ENCODE measurements at places on chromosomes 2 and 18.

DNA sequence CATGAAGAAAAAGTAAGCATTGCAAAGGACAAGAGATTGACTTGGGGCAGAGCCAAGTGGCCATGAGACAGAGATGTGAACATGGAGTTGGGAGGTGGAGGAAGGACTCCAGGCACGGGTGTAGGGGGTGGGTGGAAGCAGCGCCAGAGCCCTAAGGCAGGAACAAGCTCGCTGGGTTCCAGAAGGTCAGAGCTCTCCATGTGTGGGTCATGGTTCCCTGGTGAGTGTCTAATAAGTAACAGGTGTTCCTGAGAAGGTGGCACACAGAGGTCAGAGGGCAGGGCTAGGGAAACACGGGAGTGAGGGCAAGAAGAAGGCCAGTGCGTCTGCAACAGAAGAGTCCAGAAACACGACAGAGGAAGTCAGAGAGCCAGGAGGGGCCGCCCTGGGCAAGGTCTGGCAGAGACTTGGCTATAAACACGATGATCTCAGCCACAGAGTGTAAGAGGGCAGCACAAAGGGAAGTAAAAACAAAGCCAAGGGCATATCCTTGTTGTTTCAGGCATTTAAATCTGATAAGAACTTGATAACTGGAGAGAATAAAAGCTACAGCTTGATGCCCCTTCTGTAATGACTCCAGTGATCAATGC is 260.8 kb downstream of the TGIF1 start:
- DNase-seq = no peak

DNA sequence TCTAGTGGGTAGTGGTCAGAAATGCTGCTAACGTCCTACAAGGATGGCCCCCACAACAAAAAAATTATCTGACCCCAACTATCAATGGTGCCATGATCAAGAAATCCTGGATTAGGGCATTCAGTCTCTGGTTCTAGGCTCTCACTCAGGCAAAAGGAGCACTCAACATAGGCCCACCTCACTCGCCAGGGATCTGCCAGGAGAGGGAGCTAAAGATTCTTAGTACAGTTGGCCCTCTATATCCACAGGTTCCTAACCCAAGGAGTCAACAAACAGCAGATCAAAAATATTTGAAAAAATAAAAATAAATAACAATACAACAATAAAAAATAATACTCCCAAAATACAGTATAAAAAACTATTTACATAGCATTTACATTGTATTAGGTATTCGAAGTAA is 10.0 kb downstream of the SLC4A5 start:
- no peak for DNase-seq

- DNase-seq = no peak
These were observed 260.3 kb upstream of the EPAS1 start for GRCh38 chr2:46036929-46037328.

DNA sequence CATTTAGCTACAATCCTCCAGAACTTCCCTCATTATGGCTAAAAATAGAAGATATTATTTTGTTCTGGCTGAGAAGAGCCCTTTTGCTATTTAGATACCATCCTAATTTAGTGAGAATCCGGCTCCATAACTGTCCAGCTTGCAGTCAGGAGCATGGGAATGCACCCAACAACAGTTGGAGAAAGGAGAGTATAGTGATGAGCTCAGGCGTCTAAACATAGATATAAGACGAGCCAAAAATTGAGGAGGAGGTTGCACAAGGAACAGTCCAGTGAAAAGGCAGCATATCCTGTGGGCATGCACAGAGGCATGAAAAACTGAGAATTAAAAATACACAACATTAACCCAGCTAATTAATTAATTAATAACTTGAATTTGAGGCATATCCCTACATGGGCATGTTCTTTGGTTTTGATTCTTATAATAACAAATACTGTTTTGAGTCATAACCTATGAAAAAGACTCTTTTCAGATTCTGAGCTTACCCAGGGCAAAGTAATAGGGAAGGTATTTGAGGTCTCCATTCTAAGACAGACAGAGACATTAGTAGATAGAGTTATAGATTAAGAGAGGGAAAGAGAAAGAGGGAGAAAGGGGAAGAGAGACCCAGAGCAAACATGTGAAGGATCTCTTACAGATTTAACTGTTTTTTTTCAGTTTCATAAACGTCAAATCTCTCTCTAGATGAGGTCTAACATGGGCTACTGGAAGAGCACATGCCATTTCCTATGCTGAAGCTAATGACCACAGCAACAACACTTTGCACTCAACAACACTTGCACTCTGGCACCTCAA is 311.2 kb downstream of the OSR1 start:
- DNase-seq = no peak

DNA sequence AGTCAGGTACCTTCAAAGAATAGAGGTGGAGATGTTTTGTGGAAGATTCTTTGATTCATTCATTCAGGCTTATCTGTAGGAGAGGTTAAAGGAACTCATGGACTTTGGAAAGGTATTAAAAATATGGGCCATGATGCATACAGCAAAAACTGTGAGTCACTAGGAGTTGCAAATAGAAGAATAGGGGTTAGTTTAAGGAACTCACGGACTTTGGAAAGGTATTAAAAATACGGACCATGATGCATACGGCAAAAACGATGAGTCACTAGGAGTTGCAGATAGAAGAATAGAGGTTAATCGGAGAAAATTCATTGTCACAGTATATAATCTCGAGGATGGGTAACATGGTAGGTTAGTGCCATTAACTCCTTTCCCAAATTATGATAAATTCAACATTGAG is 41.2 kb downstream of the SLC9A2 start:
- DNase-seq = no peak

DNA sequence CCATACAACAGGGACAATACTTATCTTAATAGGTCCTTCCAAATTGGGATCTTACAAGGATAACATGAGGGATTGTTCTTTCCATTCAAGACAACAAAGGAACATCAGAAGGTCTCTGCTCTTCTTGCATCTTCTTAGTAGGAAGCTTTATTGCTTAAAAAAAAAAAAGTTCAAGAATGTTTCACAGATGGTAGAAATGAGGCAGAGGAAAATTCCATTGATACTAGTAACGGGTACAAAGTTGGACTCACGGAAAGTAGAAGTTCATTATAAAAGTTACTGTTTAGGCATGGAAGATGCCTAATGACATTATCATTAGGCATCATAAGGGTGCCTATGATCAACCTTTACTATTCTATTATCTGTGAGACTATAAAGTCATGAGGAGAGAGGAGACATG is 136.2 kb downstream of the LAMA3 start:
- no peak for DNase-seq

DNA sequence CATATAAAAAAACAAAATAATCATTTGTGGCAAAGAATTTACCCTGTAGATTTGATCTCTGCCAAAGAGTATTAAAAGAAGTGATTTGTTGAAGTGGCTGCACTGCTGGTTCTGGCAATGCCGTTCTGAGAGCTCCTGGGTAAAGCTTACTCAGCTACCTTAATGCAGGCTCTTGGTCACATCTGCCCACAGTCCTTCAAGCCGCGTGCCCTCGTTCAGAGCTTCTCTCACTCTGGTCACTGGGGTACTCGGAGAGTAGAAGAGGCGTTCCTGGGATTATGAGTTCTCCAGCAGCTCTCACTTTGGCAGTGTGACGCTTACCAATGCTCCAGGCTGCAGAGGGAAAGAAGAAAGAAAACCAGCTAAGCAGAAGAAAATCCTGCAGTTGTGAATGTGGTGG is 57.9 kb downstream of the ACVR1 start:
- no peak for DNase-seq

- DNase-seq = no peak
These were observed 117.3 kb downstream of the FEZ2 start for GRCh38 chr2:36480636-36481035.

GRCh38 chr2:241864168-241864849 is 5.2 kb upstream of the RTP5 start:
- no peak for DNase-seq

- DNase-seq = no peak
These were observed 87.5 kb downstream of the SATB2 start for GRCh38 chr2:199370150-199370780.

GRCh38 chr2:63124850-63125249 is 74.2 kb downstream of the OTX1 start:
- no peak for DNase-seq

GRCh38 chr2:11377928-11378545 is 33.6 kb upstream of the ROCK2 start:
- DNase-seq = no peak

- DNase-seq = no peak
These were observed 180.3 kb downstream of the ANKRD44 start for GRCh38 chr2:197130318-197130717.

GRCh38 chr2:8249141-8249540 is 432.7 kb upstream of the ID2 start:
- no peak for DNase-seq

DNA sequence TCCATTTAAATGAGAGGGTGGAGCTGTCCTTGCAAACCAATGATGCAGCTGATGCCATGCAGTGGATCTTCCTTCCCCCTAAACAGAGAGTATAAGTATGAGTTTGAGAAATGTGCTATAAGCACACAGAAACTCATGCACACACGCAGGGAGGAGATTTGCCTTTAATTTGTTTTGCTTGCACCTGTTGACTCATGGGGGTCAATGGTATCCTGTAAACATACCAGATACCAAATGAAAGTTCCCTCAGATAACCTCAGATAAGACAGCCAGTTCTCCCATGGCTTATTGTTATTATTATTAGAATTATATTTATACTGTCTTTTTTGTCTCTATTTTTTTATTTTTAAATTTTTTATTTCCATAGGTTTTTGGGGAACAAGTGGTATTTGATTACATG is 29.5 kb upstream of the GPR39 start:
- no peak for DNase-seq

- no peak for DNase-seq
These were observed 12.3 kb downstream of the FLACC1 start for GRCh38 chr2:201344663-201345366.

DNA sequence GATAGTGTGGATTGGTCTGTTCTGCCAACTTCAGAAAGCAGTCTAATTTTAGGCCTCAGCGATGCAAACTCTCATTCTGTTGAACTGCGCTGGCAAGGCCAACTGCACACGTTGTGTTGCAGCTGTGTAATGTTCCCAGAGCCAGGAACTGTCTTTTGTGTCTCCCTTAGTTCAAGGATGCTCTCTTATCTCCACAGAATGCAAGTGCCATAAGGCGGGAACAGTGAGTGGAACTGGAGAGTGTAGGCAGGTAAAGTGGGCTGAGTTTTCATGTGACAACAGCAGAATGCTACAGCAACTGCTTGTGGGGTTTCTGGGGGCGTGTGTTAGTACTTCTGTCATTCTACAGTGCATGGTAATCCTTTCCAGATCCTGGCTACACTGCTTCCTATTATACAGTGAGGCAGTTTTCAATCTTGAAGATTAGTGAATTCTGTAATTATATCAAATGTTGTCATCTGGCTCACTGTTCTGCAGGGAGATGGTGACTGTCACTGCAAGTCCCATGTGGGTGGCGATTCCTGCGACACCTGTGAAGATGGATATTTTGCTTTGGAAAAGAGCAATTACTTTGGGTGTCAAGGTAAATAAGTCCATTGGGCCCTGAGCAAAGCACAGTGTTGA is 125.8 kb downstream of the LAMA3 start:
- no peak for DNase-seq

GRCh38 chr2:235406430-235406829 is 87.4 kb upstream of the AGAP1 start:
- no peak for DNase-seq

- DNase-seq = no peak
These were observed 32.0 kb upstream of the GPR55 start for GRCh38 chr2:230956827-230957755.

GRCh38 chr2:182496596-182496995 is 69.8 kb upstream of the PDE1A start:
- DNase-seq = no peak

GRCh38 chr2:203886661-203887151 is 19.1 kb downstream of the CTLA4 start:
- DNase-seq = no peak

GRCh38 chr2:220053919-220054318 is 426.5 kb downstream of the SLC4A3 start:
- DNase-seq = no peak

GRCh38 chr2:21123473-21124393 is at the start of gene TDRD15:
Gene TDRD15, plus strand, starts transcription at chr2:21123968. Its CDS starts 13,500 bp downstream, at chr2:21137468.
- DNase-seq = no peak

- no peak for DNase-seq
These were observed 30.1 kb upstream of the ODC1 start for GRCh38 chr2:10478298-10478625.

GRCh38 chr2:203900253-203900652 is 32.7 kb downstream of the CTLA4 start:
- no peak for DNase-seq

DNA sequence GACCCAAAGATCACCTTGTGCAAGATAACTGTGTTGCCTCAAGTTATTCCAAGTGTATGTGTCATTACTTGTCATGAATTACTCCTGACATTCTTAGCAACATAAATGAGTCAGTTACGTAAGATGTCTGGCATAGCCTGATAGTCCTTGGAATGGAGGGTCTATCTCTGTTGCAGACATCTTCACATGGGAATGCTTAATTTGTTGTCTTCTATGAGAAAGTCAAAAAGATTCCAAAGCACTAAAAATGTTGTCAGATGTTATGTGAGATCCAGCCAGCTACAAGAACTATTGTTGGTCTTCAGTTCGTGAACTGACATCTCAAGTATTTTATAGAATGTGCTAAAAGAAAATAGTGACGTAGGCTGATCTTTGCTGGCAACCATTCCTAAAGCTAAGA is 178.2 kb upstream of the RASGRP3 start:
- DNase-seq = no peak

DNA sequence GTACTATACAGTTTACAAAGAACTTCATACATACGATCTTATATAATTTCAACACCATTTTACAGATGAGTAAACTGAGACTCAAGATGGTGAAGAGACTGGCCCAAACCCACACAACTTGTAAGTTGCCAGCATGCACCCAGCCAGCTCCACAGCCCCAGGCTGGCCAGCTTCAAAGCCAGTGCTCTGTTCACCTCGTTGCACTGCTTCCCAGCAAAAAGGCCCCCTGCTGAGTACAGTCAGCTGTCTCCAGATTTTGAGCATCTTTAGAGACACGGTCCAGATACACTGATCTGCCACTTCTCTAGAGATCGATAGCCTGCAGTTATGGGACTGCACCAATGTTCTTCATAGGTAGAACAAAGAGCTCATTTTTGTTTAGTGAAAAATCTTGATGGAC is 257.2 kb upstream of the CHAC2 start:
- no peak for DNase-seq

- no peak for DNase-seq
These were observed 5.1 kb downstream of the ACTR1B start for GRCh38 chr2:97658691-97659157.

DNA sequence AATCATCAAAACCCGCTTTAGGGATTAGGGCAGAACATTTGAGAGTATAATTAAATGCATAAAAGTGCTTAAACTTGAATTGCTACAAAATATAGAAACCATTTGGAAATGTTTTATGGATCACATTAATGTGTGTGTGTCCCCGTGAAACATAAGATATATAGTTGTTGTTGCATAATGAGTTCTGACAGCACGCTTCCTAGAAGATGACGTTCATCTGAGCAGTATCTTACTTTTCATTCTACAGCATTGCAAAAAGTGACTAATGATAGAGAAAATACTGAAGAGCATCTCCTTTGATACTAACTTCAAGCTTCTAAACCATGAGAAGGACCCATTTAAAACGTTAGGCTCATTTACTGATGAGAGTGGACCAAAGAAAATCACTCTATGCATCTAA is 63.7 kb downstream of the SLC8A1 start:
- no peak for DNase-seq

All from activated T-helper 1 cell treated with anti-CD3 and anti-CD28 coated beads, Interleukin-2, amount 50 U/mL, for 16 hours (primary cell).